Hindlimb muscle (tissue), 1 donor: ENCODE measurements at places on chromosomes 13 and 19. TPM values are rescaled to one million over a fixed set of nuclear protein-coding genes. Genes with fewer than 3 reads are reported as not detected.
A peak's percentile ranks its signal among the peaks of the same experiment; 100 is the strongest.

Gene PGLYRP2
- not detected for polyA plus RNA-seq

Gene TMEM255B
- 7.8 TPM for polyA plus RNA-seq

Gene BBC3
- polyA plus RNA-seq = 5.0 TPM

Gene PRKCG
- 0.43 TPM for polyA plus RNA-seq

Gene LILRA6
- polyA plus RNA-seq = 2.0 TPM

Gene ZNF738
- 18.2 TPM for polyA plus RNA-seq

Gene RXFP2
- polyA plus RNA-seq = not detected

- DNase-seq = no peak
Measured at GRCh38 chr19:14073925-14074838, 1.6 kb downstream of the MISP3 start.

DNA sequence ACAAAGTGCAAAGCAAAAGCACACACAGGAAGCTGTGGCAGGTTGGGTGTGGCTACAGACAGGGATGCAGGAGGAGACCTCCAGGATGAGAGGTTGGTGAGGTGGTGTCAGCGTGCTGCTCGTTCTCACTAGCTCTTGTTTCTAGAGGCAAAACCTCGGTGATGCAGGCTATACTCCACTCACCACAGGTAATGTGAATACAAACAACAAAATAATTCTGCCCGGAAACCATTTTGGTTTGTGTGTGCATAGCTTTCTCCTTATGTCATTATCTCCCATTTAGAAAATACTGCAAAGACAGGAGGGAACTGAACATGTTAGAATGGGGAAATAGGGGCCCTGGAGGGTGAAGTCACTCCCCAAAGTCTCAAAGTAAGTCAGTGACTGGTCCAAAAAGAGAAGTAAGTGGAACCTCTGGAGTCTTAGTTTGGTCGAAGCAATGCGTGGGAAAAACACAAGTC is 9.4 kb downstream of the LCP1 start:
- DNase-seq = no peak

DNA sequence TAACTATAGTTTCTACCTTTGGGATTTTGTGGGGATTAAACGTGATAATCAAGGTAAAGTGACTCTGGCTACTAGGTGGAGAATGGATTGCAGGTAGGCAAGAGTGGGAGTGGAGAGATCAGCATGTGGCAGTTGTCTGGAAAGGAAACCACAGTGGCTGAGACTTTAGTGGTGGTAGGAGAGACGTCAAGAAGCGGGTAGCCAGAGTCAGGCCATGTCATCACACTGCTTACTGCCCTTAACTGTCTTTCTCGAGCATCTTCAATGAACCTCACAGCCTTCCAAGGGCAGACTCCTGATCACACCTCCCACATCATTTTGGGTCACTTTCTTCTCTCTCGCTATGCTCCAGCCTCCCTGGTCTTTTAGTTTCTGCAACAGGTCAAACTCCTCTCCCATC is 28.6 kb upstream of the MBNL2 start:
- DNase-seq = no peak

DNA sequence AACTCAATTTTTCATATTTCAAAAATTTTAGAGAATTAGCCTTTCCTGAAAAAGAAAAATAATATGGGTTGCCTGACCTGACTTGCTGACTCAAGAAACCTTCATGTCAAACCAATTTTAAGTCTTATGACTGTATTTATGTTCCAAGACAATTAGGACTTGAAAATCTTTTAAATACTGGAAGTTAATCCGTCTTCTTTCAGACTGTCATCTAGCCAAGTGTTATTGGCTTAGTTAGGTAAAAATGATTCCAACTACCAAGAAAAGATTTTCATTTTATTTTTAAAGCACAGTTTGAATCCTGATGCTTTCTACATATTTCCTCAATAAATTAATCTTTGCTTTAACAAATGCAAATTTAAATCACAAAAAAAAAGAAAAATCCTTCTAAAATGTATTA is 337.6 kb downstream of the SLITRK6 start:
- DNase-seq = peak; percentile 7

GRCh38 chr13:95533545-95534160 is 18.9 kb upstream of the CLDN10 start:
- DNase-seq = no peak
